Stimulated activated CD8-positive, alpha-beta memory T cell treated with anti-CD3 and anti-CD28 coated beads, Interleukin-4, amount 100 ng/mL, for 1 hour (primary cell): ENCODE measurements at places on chromosomes 5 and 9.

- DNase-seq = no peak
Measured at GRCh38 chr5:118768607-118769175, 219.7 kb downstream of the DTWD2 start.

GRCh38 chr9:118643118-118643517, 726.1 kb downstream of the BRINP1 start:
- DNase-seq = no peak

GRCh38 chr9:88818495-88819201, 172.6 kb upstream of the S1PR3 start:
- DNase-seq = no peak

- DNase-seq = no peak
Measured at GRCh38 chr5:81675420-81675819, 75.5 kb downstream of the SSBP2 start.

DNA sequence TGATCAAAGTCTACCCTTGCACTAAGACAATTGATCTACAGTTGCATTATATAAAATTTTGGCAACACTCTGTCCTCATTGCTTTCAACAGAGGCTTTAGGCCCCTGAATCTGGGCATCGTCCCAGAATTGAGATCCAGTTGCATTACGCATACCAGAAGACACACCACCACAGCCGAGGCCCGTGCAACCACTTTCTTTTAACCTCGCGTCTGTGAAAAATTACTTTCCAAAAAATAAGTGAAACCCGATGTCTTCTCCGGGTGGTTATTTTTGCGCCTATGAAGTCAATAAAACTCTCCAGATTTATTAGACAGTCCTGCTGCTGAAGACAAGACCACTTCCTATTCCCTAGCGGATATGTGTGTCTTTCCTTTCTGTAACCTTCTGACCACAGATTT, 52.1 kb upstream of the NFIB start:
- DNase-seq = no peak

- DNase-seq = no peak
Measured at GRCh38 chr9:21392270-21392669, 7.1 kb upstream of the IFNA2 start.

DNA sequence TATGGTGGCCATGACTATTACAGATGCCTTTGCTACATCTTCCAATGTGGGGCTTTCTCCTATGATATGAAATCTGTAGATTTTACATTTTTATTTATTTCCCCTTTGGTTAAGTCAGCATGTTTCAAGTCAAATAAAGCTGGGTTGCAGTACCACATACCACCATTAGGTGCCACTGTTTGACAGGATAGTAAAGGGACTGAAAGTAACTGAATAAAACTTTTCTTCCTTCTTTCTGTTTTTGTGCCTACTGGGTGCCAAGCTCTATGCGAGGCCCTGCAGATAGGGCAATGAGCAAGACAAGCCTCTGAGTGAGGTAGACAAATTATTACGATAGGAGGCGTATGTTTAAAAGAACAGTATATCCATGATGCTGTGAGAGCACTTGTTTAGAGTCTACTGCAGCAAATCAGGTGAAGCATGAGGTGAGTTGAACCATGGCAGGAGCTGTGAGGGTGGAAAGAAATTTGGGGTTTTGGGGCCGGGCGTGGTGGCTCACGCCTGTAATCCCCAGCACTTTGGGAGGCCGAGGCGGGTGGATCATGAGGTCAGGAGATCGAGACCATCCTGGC, 64.8 kb downstream of the GDNF start:
- no peak for DNase-seq

DNA sequence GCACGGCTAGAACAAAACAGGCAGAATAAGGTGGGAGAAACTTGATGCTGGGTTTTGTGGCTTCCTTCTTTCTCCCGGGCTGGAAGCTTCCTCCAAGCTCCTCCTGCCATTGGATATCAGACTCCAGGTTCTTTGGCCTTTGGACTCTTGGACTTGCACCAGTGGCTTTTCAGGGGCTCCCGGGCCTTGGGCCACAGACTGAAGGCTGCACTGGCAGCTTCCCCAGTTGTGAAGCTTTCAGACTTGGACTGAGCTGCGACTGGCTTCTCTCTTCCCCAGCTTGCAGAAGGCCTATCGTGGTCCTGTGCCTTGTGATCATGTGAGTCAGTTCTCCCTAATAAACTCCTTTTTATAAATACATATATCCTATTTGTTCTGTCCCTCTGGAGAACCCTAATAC, 364.4 kb downstream of the DNAH5 start:
- DNase-seq = no peak
